ENCODE measurements at places on chromosomes 12 and 14.
A peak's percentile ranks its signal among the peaks of the same experiment; 100 is the strongest.

DNA sequence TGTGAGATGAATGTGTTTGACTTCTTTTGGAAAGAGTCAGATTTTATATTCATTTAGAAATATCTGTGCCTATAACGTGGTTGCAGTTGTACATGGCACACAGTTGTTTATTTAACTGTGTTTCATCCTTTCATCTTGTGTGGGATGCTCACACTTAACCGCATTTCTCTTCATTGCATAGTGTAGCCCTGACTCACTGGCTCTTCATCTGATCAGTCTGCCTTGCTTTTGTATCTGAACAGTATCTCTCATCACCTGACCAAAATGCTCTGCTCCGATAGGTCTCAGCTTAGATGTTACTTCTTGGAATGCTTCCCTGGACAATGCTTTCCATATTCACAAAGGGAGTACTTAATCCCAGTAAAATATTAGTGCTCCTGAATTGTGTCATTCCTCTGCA lies 83.4 kb downstream of the PDE3A start:
- DNase-seq = peak; percentile 15

- DNase-seq = no peak
Measured at GRCh38 chr14:45156067-45156466, 20.3 kb downstream of the FANCM start.

GRCh38 chr14:101875041-101875726 lies 89.2 kb upstream of the DYNC1H1 start:
- no peak for DNase-seq

DNA sequence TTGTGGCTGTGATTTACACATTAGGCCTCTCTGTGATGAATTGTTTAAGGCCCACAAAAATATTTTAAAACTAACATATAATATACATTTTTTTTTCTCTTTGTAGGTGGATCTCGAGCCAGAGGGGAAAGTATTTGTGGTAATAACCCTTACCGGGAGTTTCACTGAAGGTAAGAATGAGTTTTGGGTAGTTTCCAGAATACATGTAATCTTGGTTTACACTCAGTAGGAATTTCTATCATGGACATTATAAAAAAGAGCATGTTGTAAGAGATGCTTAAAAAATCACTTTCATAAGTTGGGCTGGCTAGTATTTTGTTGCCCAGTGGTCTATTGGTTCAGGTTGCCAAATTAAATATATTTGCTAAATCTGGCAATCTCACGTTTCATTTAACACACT lies 69.7 kb downstream of the PRKCH start:
- DNase-seq = no peak

GRCh38 chr12:129984106-129984505 lies 80.3 kb upstream of the TMEM132D start:
- no peak for DNase-seq

DNA sequence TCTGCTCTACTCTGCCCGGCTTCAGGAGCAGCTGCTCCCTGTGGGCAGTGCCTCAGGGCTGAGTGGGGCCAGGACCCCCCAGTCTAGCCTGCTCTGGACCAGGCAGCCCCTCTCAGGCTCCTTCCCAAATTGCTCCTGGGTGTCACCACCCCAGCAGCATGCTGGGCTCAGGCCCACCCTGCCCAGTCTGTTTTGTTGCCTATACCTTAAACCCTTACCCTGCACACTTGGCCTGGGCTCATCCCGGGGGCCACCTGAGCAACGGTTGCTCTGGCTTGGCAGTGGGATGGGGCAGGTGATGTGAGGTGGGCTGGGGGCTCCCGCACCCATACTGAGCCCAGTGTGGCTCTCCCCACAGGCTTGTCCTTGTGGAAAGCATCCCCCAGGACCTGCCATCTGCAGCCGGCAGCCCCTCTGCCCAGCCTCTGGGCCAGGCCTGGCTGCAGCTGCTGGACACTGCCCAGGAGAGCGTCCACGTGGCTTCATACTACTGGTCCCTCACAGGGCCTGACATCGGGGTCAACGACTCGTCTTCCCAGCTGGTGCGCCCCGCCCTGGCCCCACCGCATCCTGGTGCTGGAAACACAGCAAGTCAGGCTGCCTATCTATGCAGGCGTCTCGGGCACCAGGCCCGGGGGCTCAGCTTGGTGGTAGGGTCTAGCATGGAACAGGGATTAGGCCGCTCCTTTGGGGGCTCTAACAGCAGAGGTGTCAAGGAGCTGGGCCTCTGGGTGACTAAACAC lies 3.9 kb downstream of the PLD4 start:
- DNase-seq = no peak

GRCh38 chr12:98639491-98639890 lies 5.1 kb downstream of the IKBIP start:
- no peak for DNase-seq

- DNase-seq = peak; percentile 53
Measured at GRCh38 chr12:13230500-13230899, 34.0 kb downstream of the EMP1 start.

DNA sequence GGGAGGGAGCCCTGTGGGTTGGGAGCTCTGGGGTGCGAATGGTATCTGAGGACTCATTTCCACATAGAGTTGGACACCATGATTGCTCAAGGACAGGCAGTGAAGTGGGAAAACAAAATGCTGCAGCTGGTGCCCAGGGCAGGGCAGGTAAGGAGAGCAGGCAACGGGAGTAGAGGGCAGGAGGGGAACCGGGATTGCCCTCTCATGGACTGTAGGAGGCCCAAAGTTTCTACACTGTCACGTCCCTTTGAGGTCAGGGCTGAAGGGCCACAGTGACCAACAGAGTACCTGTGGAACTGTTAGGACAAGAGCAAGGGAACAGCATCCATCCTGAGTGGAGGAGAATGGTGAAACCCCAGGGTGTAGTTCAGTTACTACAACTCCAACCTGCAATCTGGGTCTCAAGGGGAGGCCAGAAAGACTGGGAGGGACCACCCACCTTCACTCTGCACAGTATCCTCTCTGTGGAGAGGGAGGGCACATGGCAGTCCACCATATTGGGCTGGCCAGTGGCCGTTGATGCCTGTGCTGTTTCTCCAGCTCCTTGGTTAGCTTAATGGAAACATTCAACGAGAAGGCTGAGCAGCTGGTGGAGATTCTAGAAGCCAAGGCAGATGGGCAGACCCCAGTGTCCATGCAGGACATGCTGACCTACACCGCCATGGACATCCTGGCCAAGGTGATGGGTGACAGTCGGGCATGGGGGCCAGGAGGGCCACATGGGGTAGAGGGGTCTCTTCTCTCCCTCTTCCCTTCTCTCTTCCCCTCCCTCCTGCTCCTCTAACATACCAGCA lies 22.2 kb downstream of the CYP46A1 start:
- DNase-seq = no peak

- DNase-seq = peak; percentile 73
Measured at GRCh38 chr12:92059960-92060359, 85.7 kb downstream of the BTG1 start.

GRCh38 chr14:34013721-34014060 lies 62.8 kb upstream of the EGLN3 start:
- DNase-seq = no peak

- no peak for DNase-seq
Measured at GRCh38 chr14:101226603-101227425, 323.3 kb upstream of the RTL1 start.

- peak; percentile 52 for DNase-seq
Measured at GRCh38 chr14:90281261-90281660, 24.9 kb downstream of the PSMC1 start.

DNA sequence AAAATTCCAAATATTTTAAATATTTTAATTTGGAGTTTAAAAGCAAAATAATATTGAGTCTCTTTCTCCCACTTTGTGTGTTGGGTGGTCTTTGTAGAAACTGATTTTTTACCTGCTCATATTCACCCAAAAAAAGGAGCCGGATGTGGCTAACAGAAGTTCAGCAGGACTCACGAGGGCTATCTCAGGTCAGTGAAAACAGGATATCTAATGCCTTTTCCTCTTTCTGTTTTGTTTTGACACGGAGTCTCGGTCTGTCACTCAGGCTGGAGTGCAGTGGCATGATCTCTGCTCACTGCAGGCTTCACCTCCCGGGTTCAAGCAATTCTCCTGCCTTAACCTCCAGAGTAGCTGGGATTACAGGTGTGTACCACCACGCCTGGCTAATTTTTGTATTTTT lies 30.8 kb downstream of the COA8 start:
- DNase-seq = no peak

DNA sequence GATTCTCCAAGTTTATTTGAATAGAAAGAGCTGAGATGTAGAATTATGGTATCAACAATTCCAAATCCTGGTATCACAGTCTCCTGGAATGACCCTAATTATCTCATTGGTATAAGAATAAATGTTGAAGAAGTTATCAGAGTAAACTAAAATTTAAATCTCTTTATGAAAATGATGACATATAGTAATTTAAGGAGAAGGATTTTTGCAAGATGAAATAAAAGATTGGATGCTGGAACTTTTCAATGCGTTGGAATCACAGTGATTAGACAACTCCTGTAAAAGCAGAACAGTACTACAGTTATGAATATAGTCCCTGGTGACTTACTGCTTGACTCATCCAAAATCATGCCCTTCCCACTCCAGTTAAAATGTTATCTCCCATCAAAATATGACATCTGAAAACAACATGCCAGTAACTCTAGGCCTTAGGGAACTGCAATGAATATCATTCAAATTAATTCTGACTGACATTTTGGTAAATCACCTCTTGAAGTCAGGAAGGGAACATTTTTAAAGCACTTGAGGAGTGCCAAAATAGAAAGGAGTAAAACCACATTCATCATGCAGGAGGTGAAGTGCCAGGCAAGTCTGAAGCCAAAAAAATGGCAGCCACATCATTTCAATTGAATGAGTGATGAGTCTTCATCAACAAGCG lies 197.8 kb upstream of the PRKD1 start:
- DNase-seq = no peak

DNA sequence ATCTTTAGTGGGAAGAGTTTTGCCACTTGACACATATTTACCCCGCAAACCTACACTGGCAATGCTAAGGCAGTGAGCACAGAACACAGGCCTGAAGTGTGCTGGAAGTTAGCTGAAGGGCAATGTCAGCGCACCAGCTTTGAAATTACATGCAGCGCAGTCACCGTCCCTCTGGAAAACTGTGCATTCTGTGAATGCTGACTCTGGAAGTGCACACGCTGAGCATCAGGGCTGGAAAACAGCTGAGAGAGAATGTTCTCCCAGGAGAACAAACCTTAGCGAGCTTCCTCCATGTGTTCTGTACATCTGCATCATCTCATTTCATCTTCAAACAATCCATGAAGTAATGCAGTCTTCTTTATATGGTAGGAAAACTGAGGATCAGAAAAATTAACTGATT lies 448.2 kb downstream of the NRXN3 start:
- DNase-seq = no peak

GRCh38 chr12:53232646-53233461 lies 845 bp upstream of the RARG start:
- peak; percentile 55 for DNase-seq

DNA sequence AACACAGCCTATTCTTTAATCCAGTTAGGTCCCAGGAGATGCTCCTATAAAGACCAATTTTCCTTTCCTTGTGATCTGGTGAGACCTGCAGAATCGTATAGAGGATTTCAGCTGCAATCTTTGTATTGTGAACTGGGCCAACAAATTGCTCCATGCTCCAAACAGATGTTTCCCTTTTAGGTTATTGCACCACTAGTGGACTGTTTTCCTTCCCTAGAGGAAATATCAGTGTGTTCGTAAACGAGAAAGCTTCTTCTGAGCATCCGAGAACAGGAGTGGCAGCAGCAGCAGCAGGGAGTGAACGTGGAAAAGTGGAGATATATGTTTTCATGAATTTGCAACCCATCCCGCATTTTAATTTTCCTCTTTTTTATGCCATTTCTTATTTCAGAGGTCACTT lies 344.1 kb upstream of the PDE3A start:
- peak; percentile 1 for DNase-seq

GRCh38 chr12:115962216-115962615 lies 315.3 kb downstream of the MED13L start:
- DNase-seq = no peak

DNA sequence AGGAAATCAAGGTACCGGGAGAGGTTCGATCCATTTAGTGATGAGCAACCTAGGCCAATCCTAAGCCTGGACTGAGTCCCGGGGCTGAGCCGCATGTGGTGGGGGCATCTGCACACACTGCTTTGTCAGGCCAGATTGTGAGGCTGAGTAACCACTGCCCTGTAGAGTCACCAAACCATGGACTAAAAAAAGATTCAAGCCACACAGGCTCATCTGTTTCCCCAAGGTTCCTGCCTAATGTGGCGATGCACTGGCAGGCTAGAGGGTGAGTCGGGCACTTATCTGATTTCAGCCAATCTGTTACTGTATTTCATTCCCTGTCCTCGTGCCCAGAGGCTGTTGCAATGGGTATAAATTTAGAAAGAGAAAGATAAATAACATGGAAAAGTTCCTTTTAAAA lies 140.8 kb downstream of the TTC7B start:
- DNase-seq = peak; percentile 93

DNA sequence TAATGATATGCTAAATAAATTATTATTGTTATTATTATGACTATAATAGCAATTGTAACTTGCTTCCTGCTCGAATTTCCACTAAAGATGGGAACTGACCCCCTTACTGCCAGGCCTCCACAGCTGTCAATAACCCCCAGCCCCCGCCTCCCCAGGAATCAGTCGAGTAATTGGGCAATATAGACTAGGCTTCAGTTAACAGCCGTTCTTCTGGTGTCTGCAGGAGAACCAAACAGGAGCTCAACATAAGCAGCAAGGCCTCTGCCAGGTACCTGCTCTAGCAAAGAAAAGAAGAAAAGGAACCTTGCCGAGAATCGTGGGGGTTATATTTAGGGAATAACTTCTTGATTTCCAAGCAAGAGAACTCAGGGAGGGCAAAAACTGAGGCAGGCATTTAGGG lies 21.8 kb downstream of the HOXC4 start:
- DNase-seq = no peak

DNA sequence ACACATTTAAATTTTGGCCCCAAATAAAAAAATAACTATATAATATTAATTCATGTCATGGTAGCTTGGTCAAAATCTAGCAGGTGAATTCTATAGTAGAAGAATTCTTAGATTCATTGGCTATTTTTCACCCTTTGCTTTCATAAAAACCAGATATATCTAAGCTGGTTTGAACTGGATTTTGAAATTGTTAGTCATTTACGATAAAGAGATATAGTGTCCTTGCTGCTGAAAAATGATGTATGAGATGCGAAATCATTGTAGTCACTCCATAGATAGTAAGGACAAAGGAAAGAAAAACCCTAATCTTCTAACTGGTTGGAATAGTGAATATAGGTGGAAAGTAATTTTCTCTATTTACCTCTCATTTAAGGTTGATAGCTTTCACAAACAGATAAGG lies 12.2 kb upstream of the HIF1A start:
- DNase-seq = no peak

- DNase-seq = no peak
Measured at GRCh38 chr12:113577464-113578129, 105.9 kb upstream of the LHX5 start.

DNA sequence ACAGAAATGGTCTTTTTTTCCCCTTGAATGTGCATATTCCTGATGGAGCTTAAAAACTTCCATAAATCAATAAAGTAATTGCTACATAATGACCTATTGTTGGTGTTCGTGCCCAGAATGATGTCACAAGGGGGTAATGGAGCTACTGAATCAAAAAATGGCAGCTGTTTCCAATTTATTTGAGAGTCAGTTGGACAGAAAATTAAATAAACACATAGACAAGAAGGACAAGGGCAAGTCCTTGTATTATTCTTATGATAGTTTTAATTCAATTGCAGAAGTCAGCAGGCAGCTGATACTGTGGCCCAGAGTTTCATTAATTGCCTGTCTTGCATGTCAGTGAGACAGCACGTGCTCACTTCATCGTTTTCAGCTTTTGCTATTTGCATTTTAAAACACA lies 473.5 kb downstream of the ETNK1 start:
- DNase-seq = peak; percentile 29

All from RPMI7951 (cell line).